ENCODE measurements at places on chromosomes 1 and 21.
A peak's percentile ranks its signal among the peaks of the same experiment; 100 is the strongest.

GRCh38 chr1:35706846-35707600, 11.7 kb downstream of the C1orf216 start:
- peak; percentile 32 for DNase-seq

- no peak for DNase-seq
These were observed 31.1 kb upstream of the CYP4B1 start for GRCh38 chr1:46767649-46768282.

DNA sequence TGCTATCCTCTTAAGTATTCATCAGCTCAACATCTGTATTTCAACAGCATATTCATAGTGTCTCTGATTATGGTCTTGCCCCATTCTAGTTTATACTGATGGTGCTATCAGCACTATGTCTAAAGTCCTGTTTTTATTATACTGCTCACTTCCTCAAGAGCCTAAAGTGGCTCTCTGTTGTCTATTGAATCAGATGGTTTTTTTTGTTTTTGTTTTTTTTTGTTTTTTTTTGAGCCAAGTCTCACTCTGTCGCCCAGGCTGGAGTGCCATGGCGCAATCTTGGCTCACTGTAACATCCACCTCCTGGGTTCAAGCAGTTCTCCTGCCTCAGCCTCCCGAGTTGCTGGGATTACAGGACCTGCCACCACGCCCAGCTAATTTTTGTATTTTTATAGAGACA, 6.1 kb downstream of the STX12 start:
- no peak for DNase-seq

- DNase-seq, result no peak
These were observed 32.2 kb downstream of the SIPA1L2 start for GRCh38 chr1:232597721-232598120.

GRCh38 chr1:178254433-178254832, 160.5 kb downstream of the RASAL2 start:
- no peak for DNase-seq

DNA sequence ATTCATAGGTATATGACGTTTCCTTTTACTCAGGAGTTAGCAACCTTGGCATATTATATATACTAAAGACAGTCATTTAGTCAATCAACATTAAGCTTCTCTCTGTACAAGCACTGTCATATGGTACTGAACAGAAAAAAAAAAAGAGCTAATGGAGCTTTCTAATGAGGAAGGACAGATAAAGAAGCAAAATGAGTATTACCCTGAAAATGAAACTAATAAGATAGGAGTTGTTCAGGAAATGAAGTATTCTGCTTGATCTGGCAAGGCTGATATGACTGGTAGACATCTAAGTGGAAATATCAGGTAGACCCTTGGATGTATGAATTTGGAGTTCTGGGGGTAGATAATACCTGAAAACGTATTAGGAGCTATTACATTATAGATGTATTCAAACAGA, 4.3 kb upstream of the IKBKE start:
- peak; percentile 24 for DNase-seq

DNA sequence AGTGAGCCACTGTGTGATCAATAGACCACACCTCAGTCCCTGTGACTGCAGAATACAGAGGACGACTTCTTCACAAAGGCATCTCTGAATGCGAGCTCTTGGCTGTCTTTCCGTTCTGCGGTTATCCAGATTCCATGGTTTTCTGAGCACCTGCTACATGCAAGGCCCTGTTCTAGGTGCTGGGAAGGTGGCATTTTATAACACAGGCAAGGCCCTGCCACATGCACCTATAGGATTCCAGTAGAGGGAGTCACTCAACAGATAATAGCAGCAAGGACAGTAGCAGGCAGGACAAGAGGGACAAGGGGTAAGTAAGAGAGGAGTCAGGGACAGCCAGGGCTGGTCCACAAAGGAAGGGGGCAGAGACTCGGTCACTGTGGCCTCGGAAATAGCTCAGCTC, 9.0 kb downstream of the URB1 start:
- no peak for DNase-seq

GRCh38 chr1:19665186-19665495, 466 bp downstream of the HTR6 start:
- no peak for DNase-seq

DNA sequence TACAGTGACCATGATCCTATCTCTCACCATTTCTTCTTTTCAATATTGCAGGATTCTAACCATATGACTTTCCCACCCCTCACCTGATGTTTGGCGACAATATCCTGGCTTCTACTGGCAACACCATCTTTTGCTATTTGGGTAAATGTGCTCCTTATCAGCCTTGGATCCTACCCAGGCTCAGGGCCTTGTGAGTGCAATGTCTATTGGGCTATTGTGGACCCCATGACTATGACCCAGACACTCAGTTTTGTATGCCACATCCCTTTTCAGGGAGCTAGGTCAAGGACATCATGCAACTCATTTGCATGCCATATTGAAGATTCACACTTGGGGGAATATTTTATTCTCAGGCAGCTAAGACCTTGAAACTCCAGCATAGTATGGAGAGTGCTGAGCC, 67.9 kb downstream of the DDR2 start:
- DNase-seq, result no peak

GRCh38 chr1:48761411-48761810, 15.3 kb downstream of the BEND5 start:
- no peak for DNase-seq

GRCh38 chr1:1046243-1046642, 26.3 kb downstream of the AGRN start:
- no peak for DNase-seq

GRCh38 chr1:230308039-230308438, 118.1 kb downstream of the PGBD5 start:
- no peak for DNase-seq

GRCh38 chr1:83060221-83060620, 938.7 kb downstream of the TTLL7 start:
- DNase-seq, result no peak

- DNase-seq, result no peak
These were observed 89.8 kb upstream of the TMPRSS15 start for GRCh38 chr21:18493422-18493821.

- DNase-seq, result no peak
These were observed 445.6 kb downstream of the PLPP3 start for GRCh38 chr1:56133522-56134472.

GRCh38 chr1:22212400-22213233, 69.7 kb upstream of the WNT4 start:
- no peak for DNase-seq

DNA sequence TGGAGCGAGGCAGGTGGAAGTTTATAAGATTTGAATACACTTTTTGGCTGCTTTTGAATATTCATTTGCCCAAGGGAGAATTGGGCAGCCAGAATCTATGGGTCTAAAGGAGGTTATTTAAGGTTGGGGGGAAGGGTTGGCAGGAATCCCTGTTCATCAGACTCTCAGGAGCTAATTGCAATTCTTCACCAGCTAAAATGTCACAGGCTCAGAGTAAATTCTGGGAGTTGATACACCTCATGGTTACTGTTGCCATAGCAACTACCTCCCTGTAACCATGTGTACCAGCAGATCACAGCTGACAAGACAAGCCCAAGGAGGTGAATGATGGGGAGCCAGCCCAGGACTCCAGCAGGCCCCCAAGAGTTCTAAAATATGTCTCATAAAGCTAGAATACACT, 75.5 kb downstream of the CAMK2N1 start:
- no peak for DNase-seq

- no peak for DNase-seq
These were observed 280.5 kb upstream of the CAMK1G start for GRCh38 chr1:209302779-209303568.

- no peak for DNase-seq
These were observed 20.5 kb downstream of the ARMH1 start for GRCh38 chr1:44694863-44695478.

GRCh38 chr1:109404838-109405237, 7.1 kb upstream of the SORT1 start:
- no peak for DNase-seq

DNA sequence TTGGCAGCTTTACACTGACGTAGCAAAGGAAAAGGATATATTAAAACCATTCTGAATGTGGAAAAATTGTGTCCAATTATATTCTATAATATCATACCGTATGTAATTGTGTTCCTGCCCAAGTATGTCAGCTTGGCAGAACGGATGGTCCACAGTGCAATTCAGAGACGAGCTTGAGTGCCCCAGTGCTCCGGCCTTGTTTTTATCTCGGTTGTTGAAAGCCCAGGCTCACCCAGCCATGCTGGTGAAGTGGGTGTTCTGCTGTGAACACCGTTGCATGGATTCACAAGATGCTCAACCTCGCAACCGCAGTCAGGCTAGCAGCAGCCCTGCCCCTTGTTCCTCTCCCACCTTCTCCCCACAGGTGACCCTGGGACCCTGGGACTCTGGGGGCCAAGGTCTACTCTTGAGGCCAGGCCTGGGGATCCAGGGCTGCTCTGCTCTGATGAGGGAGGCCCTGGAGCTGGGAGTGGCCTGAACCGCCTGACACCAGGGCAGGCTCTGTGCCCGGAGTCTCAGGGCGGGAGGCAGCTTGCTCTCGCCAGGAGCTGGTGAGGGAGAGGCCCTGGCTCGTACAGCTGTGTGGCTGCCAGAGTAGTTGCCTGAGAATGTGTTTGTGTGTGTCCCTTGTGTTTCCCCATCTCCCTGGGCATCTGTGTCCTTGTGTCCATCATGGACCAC, 11.2 kb downstream of the PTPRF start:
- DNase-seq, result no peak

DNA sequence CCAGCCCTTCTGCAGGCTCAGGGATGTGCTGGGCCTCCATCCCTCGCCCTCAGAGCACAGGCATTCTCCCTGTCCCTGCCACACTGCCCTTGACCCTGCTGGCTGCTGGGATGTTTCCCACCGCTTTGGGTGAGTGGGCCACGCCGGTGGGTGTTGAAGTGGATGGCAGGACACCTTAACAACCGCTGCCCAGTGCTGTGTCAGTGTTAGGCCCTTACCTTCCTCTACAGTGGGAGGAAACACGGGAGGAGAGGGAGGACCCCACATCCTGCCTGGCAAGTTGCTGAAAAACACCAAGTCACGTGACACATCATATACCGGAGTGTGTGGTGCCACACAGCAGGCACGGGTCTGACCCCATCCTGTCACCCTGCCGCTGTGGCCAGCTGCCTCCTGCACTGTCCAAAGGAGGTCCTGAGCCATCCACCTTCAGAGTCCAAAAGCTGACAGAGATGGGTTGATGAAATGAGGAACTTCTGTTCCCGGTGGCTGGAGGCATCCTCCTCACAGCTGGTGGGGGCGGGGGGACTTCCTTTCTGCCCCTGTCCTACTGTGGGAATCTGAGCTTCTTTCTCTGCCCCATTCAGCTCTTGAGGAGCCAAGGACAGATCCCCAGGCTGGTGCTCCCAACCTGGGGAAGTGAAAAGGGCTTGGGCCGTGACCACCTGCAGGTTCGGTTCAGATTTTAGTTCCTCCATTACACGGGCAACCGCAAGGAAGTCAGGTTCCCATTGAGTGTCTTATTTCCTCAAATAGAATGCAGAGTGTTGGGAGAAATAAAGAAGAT, 3.2 kb upstream of the THEMIS2 start:
- DNase-seq, result peak; percentile 85

GRCh38 chr1:210826686-210827085, 307.3 kb downstream of the KCNH1 start:
- DNase-seq, result no peak

- no peak for DNase-seq
These were observed 102.7 kb upstream of the GRIK3 start for GRCh38 chr1:37137014-37137413.

DNA sequence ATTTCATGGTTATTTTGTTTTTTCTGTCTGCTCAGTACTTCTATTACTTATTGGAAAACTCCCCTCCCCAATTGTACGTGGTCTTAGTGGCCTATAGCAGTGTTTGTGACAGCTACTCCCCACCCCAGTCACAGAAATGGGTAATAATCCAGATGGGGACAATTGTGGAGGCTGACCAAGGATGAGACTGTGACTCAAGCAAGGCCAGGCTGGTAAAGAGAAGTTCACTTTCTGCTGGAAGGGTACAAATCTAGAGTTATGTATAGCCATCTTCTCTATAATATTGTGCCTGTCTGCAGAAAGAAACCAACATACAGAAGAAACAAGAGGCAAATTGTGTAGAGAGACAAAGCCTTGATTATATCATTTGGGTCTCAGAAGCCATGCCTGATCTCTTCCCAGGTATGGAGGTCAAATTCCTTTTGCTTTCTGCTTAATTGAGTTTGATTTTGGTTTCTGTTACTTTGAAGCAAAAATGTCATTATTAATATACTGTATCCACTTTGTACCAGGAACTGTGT, 270.4 kb downstream of the HLX start:
- DNase-seq, result no peak

GRCh38 chr1:2003541-2004131, at the start of gene CFAP74:
Gene CFAP74 (minus strand): TSS chr1:2003786. CDS start chr1:1990956, 12,830 bp downstream.
- no peak for DNase-seq

DNA sequence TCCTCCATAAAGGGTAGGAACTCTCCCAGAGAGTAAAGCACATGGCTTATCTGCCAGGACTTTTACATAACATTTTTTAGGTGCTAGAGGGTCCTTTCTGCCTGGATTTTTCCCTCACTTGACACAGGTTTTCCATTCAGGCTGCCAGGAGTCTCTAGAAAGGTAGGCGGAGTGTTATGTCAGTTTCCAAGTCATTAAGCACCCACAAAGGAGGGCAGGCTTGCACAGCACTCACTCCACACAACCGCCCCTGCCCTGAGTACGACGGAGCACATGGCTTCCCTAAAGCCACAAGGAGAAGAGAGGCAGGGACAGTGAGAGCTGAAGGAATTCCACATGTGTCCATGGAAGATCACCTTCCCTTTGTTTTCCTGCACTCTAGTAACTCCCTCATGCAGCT, 55.7 kb downstream of the CAPZB start:
- no peak for DNase-seq

DNA sequence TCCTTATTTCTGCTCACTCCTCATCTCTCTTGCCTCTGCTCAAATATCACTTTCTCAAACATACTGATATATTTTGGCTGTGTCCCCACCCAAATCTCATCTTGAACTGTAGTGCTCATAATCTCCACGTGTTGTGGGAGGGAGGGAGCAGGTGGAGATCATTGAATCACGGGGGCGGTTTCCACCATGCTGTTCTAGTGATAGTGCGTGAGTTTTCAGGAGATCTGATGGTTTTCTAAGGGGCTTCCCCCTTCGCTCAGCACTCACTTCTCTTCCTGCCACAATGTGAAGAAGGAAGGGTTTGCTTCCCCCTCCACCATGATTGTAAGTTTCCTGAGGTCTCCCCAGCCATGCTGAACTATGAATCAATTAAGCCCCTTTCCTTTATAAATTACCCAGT, 26.6 kb downstream of the ZBTB8OS start:
- no peak for DNase-seq

DNA sequence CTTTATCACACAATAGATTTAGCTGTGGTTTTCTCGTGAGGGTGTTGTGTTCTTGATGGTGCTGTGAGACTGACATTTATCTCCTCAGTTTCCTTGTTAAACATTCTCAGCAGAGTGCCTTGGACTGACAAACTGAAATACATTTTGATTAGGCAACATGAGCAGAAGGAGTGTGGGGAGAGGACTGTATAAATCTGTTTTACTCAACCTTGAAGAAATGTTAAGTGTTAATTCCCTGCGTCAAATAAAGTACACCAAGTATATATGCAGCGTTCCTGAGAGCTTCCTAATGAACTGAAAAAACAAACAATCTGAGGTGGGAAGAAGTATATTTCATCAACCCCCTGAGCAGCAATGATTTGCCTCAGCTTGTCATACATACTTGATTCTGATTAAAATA, 540.3 kb upstream of the B3GALT2 start:
- DNase-seq, result no peak

- peak; percentile 53 for DNase-seq
These were observed 2.7 kb upstream of the MYOC start for GRCh38 chr1:171654942-171655745.

GRCh38 chr1:183023146-183023600, at the start of gene LAMC1:
Gene LAMC1 (plus strand): TSS chr1:183023420. CDS start chr1:183023717, 297 bp downstream.
- no peak for DNase-seq

GRCh38 chr1:209354840-209355165, 228.7 kb upstream of the CAMK1G start:
- no peak for DNase-seq

Measured in CD4-positive, alpha-beta T cell treated with Interleukin-4 for 4 hours (primary cell).